NCI-H1105 (cell line): ENCODE measurements at places on chromosomes 2 and 18.

DNA sequence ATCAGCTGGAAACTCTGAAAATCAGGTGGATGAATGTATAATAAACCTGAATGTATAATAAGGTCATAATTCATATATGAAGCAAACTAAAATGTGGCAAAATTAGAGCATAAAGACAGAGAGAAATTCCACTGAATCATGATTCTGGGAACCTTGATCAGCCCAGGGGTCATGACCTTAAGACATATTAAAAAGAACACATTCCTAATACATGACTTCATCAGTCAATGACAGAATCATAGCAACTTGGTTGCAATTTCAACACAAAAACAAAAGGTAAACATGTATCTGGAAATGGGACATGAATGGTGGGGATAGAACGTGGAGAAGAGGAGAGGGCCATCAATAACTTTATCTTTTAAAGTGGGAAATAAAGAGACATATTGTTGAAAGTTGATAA is 17.6 kb downstream of the AFF3 start:
- DNase-seq: no peak

GRCh38 chr2:3959372-3959771 is 256.0 kb downstream of the DCDC2C start:
- peak; percentile 70 for DNase-seq

- no peak for DNase-seq
Observed at GRCh38 chr2:160405077-160405867, 88.3 kb downstream of the RBMS1 start.

GRCh38 chr18:46402945-46403344 is 254.1 kb downstream of the LOXHD1 start:
- DNase-seq: no peak

DNA sequence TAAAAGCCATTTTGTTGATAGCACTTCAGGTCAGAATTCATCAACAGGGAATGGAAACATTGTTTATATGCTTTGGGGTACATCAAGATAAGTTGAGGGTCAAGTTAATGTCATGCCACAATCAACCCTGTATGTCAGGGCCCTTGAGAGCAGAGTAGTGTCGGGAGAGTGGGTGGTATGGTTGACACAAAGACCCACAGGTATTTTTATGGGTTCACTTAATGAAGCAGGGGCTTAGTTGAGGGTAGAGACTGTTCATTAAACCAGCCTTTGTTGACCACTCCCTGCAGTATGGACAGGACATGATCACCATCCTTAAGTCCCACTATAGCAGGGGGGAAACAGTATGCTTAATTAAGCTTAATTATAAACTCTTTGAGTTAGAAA is 5.7 kb downstream of the RPL37A start:
- DNase-seq: no peak

DNA sequence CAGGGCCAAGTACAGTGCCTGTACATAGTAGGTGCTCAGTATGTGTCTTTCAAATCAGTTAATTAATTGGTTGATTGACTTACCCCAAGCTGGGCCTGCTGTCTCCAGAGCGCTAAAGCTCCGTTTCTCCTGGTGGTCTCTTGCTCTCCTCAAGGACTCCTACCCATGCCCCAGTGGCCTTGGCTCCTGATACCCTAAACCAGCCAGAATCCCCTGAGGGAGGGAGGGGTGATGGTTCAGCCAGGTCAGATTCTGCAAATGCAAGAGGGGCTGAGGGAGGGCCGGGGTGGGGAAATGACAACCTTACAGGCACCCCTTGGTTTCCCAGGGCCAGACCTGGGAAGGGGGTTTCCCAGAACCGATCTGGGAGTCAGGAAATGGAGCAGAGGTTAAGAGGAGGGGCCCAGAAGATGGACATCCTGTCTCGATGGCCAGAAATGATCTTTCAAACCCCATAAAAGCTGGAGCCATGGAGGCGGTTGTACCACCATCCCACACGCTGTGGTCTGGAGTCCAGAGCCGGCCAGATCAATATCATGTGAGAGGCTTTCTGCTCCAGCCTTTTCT is 209.1 kb downstream of the TNS1 start:
- no peak for DNase-seq

DNA sequence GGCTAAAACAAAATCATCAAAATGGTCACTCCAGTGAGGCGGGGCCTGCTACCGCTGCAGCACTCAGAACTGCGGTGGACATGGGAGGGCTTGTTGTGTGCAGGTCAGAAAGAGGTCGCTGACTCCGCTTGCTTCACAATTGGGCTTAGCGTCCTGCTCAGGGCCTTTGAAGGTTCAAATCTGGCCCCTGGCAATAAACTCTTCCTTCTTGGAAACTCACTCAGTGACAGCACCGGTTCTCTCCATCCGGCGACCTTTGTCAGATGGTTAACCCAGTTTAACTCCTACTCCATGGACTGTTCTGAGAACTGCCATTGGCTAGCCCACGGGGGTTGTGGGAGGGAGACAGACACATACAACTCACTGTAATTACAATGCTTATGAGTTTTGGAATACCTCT is 29.0 kb upstream of the LAPTM4A start:
- DNase-seq: no peak

DNA sequence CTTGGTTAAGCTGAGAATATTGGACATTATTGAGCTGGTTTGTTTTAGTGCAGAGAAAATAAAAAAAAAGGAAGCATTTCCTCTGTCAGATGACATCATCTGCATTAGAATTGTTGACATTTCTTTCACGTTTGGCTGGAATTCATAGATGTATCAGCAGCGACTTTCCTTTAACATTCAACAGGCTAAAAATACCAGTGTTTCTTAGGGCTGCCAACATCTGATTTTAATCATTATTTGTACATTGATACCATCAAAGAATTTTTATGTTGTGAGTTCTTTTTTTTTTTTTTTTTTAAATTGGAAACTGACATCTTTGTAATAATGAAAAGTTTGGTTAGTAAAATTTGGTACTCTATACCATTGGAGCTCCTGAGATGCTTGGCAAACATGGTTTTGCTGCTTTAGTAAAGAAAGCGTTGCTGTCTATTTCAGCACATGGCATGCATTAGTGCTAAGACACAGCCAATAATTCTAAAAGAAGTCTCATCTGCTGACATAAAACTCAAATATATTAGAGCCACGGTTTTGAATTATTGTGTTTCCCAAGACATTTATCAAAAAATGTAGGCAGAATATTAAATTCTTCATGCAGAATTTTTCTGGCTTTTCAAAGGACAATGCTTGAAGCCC is 33.6 kb downstream of the GTF2A1L start:
- no peak for DNase-seq

GRCh38 chr2:168138374-168138773 is 109.0 kb downstream of the STK39 start:
- no peak for DNase-seq

DNA sequence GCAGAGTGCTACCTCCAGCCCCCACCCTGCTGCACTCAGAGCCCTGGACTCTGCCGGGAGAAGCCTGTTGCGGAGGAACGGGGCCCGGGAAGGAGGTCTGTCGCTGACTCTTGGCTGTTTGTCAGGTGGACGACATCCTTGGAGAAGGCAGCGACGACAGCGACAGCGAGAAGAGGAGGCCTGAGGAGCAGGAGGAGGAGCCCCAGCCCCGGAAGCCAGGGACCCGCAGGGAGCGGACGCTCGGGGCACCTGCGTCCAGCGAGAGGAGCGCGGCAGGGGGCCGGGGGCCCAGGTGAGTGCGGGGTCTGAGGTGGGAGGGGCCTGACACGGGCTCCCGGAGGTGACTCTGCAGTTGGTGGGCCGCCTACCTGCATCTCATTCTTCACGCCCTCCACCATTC is 56.6 kb downstream of the CTDP1 start:
- DNase-seq: no peak

DNA sequence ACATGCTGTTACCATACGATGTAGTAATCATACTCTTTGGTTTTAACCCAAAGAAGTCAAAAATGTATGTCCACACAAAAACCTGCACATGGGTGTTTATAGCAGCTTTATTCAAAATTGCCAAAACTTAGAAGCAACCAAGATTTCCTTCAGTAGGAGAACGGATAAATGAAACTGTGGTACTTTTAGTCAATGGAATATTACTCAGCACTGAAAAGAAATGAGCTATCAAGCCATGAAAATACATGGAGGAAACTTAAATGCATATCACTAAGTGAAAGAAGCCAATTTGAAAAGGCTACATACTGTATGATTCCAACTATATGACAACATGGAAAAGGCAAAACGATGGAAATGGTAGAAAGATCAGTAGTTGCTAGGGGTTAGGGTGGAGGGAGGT is 86.6 kb downstream of the HNRNPLL start:
- DNase-seq: no peak

DNA sequence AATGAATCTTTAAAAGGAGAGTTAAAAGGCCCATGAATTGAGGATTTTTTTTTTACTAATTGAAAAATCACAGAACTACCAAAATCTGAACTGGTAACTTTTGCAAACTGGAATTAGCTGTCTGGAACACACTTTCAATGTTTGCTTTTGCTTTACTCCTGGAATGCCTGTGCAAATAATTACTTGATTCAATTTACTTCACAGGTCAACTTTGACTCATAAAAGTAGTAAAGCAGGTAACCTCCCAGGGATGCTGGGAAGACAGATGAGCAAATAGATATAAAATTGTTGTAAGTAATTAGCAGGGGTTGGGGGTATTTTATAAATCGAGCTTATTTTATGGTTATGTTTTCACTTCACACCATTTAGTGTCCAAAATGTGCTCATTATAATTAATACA is 398.3 kb upstream of the HNRNPA3 start:
- no peak for DNase-seq

DNA sequence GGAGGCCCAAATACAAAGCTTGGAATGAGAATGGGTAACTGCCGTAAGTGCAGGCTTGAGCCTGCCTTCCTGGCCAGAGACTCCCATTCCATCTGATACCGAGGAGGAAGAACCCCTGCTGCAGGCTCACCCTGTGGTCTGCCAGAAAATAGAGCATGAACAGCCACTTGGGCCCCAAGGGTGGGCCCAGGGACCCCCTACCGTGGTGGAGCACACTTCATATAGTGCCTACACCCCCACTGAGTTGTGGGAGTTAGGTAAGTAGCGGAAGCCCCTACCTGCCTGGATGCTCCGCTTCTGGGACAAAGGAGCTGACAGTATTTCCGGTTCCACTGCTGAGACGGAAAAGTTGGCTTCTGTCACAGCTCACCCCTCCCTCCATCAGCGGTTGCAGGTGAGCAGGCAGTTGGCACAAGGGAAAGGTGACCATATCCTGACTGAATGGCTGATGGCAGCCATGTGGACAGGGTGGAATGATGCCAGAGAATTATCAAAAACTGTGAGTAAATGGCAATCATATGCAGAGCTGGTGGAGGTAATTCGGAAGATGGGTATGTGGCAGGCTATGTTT is 11.5 kb upstream of the C2orf42 start:
- no peak for DNase-seq

GRCh38 chr2:171712051-171712450 is 24.8 kb downstream of the DYNC1I2 start:
- DNase-seq: no peak

- no peak for DNase-seq
Observed at GRCh38 chr2:111182121-111182520, 61.4 kb downstream of the BCL2L11 start.

DNA sequence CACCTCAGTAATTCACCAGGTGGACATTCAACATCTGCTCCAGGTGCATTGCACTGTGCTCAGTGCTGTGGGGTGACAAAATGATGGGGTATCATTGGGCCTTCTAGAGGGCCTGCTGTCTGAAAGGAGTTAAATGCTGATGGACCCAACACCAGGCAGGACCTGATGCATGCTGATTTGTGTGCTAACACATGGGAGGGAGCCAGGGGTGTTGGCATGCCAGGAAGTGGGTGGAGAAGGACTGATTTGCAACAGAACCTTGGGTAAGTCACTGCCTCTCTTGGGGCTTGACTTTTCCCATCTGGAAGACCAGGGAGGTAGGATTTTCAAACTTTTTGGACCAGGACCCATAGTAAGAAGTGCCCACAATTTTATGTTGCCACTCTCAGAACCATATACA is 57.9 kb upstream of the CXCR4 start:
- no peak for DNase-seq

GRCh38 chr2:168456521-168457189 is 583 bp downstream of the CERS6 start:
- peak; percentile 47 for DNase-seq

- DNase-seq: no peak
Observed at GRCh38 chr2:100965596-100965995, 36.5 kb upstream of the RPL31 start.

DNA sequence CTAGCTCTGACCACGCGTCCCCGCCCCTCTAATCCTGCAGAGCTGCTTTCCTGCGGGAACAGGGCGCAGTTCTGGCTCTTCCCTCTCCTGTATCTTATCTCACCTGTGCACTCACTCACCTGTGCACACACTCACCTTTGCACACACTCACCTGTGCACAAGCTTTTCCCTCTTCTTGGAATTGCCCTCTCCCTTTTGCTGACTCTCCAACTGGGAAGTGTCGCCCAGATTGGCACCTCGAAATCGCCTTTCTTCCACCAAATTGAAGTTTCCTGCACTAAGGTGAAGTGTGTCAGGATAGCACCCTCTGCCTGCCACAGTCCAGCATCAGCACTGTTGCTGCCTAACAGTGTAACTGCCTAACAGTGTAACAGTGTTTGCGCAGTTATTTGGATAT is 566 bp upstream of the CMPK2 start:
- DNase-seq: peak; percentile 30

DNA sequence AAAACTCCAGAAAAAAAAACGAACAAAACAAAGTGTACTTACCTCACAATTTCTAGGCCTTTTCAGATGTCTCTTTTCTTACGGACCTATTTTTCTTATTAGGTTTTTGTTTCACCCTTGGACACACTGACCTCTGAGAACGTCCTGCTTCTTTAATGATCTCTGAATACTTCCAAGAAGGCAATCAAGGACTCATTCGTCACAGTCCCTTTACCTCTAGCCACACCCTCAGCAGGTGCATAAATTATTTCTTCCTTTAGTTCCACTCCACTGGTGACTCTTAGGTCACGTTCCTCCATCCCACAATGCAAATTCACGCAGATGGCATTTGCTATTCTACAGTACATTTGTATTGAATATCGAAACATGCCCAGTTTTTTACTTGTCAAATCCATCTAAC is 21.9 kb downstream of the PELI1 start:
- DNase-seq: no peak

GRCh38 chr2:53366543-53366942 is 401.1 kb upstream of the CHAC2 start:
- no peak for DNase-seq

- no peak for DNase-seq
Observed at GRCh38 chr2:240291337-240292034, 144.0 kb upstream of the GPC1 start.

- DNase-seq: no peak
Observed at GRCh38 chr2:119293900-119294299, 70.3 kb downstream of the STEAP3 start.

DNA sequence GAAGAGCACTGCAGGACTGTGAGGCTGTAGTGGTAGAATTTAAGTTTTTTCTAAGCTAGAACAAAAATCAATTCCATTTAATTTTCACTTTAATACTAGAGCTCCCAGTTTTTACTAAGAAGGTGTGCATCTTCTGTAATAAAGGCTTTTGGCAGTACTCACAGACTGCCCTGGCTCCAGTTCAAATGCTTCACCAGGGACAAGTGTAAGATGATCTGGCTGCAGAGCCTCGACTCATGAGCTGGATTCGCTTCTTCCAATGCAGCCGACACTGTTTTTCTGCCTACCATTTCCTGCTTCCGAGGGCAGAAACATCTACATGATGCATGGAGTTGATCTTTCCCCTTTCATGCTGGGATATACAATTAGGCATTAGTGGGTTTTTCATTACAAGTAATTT is 87.0 kb downstream of the FARSB start:
- DNase-seq: peak; percentile 66
